Cerebellum (tissue), 4 donors: ENCODE measurements at places on chromosomes 16 and 17. TPM values are rescaled to one million over a fixed set of nuclear protein-coding genes. Genes with fewer than 3 reads are reported as not detected.

DNASE1L2 gene
- total RNA-seq = 3.5 TPM

COL1A1 gene
- 61.2 TPM for total RNA-seq

PRSS27 gene
- total RNA-seq = 2.6 TPM

EVI2B gene
- total RNA-seq = 0.36 TPM

USP43 gene
- total RNA-seq = 5.5 TPM

PNPO gene
- total RNA-seq = 6.1 TPM

DPEP2 gene
- total RNA-seq = 0.73 TPM

WSCD1 gene
- total RNA-seq = 46.8 TPM

SMTNL2 gene
- total RNA-seq = 5.6 TPM

UMOD gene
- not detected for total RNA-seq

HSD11B2 gene
- 11.4 TPM for total RNA-seq

TLCD2 gene
- total RNA-seq = 0.73 TPM

ST6GALNAC2 gene
- total RNA-seq = 0.54 TPM

ADORA2B gene
- total RNA-seq = 8.4 TPM

ZNF624 gene
- total RNA-seq = 23.1 TPM

PMFBP1 gene
- 0.82 TPM for total RNA-seq

KRTAP16-1 gene
- not detected for total RNA-seq

PRR29 gene
- total RNA-seq = 2.5 TPM

- DNase-seq = no peak
Observed at GRCh38 chr17:9658593-9659211, 13.4 kb downstream of the USP43 start.

GRCh38 chr16:89023621-89024511 is 46.9 kb upstream of the CBFA2T3 start:
- DNase-seq = no peak

DNA sequence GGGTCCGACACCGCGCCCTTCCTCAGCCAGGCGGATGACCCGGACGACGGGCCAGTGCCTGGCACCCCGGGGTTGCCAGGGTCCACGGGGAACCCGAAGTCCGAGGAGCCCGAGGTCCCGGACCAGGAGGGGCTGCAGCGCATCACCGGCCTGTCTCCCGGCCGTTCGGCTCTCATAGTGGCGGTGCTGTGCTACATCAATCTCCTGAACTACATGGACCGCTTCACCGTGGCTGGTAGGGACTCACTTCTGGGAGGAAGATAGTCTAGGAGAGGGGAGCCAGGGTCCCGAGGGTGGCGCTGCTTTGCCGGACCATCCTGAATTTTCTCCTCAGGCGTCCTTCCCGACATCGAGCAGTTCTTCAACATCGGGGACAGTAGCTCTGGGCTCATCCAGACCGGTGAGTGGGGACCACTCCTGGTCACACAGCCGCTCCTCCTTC is 601 bp downstream of the SPNS1 start:
- no peak for DNase-seq

- no peak for DNase-seq
Observed at GRCh38 chr16:787978-788398, at the start of gene RPUSD1. Gene RPUSD1, minus strand, starts transcription at chr16:788381. Its CDS starts 644 bp downstream, at chr16:787737.

- DNase-seq = no peak
Observed at GRCh38 chr16:1953734-1954133, 755 bp downstream of the RPL3L start.

GRCh38 chr16:82063456-82064082 is 28.5 kb downstream of the HSD17B2 start:
- DNase-seq = no peak

DNA sequence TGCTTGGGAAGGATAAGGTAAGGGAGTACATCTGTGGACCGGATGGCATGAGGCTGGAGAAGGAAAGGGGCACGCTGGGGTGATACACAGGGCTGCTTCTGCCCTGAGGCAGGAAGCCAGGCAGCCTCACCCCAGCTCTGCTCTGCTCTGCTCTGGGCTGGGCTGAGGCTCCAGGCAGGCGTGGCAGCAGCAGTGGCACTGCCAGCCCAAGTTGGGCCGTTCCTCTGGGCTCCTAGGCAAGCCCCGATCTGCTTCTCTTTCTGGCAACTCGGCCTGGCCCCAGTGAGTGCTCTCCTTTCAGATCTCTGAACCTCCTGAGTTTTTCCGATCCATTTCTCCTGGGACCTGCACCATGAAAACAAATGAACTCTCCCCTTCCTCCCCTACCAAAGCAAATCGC is 44.9 kb downstream of the VAC14 start:
- DNase-seq = no peak

GRCh38 chr17:45905814-45906213 is 11.5 kb downstream of the MAPT start:
- DNase-seq = no peak

DNA sequence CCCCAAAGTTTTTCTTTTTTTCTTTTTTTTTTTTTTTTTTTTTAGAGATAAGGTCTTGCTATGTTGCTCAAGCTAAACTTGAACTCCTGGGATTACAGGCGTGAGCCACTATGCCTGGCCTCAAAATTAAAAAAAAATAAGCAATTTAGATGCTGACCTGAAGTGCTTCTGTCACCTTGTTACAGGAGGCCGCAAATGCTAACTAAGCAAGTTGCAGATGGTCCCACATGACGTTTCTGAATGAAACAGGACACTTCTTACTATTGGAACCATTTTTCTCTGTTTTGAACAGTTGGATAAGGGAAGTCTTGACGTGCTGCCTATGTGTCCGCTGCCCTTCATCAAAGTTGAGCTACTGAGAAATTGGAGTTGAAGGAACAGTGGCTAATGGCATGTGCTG is 8.8 kb downstream of the ANKRD40CL start:
- DNase-seq = no peak

GRCh38 chr16:8712589-8713361 is 38.4 kb downstream of the ABAT start:
- peak; percentile 89 for DNase-seq

- no peak for DNase-seq
Observed at GRCh38 chr17:51006601-51007000, 114.1 kb downstream of the SPAG9 start.

GRCh38 chr17:41523787-41524186 is 4.3 kb downstream of the KRT19 start:
- no peak for DNase-seq

DNA sequence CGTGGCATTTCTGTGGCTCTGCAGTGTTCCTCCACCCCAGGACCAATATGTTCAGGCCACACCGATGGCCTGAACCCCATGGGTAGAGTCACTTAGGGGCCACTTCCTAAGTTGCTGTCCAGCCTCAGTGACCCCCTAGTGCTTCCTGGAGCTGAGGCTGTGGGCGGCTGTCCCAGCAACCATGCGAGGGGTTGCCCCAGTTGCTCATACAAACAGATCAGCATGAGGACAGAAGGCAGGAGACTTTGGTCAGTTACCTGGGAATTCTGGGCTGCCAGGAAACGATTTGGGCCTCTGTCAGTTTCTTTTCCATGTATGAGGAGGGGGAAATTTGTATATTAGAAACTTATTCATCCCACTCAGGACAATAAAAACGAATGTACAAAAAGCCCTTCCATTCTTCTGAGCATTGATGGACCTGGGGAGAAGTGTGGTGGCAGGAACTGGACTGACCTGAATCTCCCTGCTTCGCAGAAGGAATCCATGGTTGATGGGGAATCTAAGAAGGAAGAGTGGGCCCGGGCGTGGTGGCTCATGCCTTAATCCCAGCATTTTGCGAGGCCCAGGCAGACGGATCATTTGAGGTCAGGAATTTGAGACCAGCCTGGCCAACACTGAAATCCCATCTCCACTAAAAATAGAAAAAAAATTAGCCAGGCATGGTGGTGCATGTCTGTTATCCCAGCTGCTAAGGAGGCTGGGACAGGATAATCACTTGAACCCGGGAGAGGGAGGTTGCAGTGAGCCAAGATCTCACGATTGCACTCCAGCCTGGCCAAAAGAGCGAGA is 4.9 kb upstream of the IL32 start:
- DNase-seq = no peak

GRCh38 chr17:19565817-19566575 is 32.3 kb downstream of the SLC47A1 start:
- DNase-seq = no peak

DNA sequence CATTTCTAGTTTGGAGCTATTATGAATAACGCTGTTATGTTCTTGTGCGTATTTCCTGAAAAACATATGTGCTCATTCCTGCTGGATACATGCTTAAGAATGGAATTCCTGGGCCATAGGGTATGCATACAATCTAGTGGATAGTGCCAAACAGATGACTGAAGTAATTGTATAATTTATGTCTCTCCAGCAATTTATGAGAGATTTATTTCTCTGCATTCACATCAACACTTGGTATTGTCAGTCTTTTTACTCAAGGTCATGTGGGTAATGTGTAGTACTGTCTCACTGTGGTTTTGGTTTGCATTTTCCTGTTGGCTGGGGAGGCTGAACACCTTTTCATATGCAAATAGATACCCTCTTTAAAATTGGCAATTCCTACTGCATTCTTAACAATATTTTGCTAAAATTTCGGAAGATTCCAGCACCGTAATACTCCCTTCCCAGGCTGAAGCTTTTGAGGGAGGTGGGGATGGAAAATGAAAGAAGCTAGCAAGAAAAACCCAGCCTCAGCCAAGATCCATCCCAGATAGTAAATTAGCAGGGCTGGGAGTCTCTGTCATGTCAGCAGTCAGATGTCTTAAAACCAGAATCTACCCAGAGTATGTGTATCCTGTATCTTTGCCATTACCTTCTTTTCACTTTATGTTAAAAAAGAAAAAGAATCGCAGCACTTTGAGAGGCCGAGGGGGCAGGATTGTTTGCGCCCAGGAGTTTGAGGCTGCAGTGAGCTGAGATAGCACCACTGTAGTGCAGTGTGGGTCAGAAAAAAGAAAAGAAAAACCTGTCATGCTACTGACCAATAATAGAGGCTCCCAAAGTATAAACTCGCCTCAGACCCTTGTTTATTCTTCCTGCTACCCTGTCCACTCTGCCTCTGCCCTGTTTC is 204.9 kb downstream of the LGALS9B start:
- no peak for DNase-seq

DNA sequence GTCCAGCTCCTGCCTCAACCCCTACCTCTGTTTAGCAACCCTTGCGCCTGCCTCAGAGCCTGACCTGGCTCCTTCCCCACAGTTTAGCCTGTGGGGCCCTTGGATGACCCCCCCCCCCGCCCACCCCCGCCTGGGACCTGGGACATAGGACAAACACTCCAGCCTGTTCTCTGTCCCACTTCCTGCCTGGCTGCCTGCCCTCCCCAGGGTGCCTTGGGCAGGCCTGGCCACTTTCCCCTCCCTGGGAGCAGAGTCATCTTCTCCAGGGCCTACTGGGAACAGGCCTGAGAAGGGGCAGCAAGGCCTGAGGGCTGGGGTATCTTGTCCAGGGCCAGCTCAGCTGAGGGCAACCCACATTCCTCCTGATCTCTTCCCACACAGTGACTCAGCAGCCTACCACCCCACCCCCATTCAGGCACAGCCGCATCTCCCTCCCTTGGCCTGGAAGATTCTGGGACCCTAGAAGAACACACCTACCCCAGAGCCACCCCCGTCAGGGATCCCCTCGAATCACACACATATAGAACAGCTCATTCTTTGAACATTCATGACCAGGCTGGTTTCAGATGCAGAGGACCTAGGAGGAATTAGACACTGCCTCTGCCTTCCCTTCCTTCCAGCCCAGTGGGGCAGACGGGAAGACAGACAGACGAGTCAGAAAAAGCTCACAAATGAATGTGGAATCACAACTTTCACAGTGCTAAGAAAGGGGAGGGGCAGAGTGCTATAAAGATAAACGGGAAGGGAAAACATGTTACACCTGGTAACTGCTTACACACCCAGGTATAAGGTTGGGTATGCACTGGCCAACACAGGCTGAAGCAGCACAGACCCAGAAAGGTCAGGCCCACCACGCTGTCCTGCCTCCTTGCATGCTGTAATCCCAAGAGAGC is 6.0 kb downstream of the FHOD1 start:
- no peak for DNase-seq

DNA sequence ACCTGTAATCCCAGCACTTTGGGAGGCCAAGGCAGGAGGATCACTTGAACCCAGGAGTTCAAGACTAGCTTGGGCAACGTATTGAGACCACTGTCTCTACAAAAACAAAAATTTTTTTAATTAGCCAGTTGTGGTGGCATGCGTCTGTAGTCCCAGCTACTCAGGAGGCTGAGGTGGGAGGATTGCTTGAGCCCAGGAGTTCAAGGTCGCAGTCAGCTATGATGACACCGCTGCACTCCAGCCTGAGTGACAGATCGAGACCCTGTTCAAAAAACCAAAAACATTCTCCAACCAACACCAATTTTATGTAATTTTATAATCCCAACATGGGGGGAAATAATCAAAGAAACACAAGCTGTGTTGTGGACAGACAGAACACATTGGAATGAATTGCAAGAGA is 54.6 kb upstream of the TNRC6A start:
- DNase-seq = no peak
